ENCODE measurements at places on chromosomes 1 and 21.

- DNase-seq = no peak
Measured at GRCh38 chr1:218660678-218661053, 315.5 kb downstream of the TGFB2 start.

- DNase-seq = no peak
Measured at GRCh38 chr1:155871390-155871789, 12.0 kb downstream of the SYT11 start.

DNA sequence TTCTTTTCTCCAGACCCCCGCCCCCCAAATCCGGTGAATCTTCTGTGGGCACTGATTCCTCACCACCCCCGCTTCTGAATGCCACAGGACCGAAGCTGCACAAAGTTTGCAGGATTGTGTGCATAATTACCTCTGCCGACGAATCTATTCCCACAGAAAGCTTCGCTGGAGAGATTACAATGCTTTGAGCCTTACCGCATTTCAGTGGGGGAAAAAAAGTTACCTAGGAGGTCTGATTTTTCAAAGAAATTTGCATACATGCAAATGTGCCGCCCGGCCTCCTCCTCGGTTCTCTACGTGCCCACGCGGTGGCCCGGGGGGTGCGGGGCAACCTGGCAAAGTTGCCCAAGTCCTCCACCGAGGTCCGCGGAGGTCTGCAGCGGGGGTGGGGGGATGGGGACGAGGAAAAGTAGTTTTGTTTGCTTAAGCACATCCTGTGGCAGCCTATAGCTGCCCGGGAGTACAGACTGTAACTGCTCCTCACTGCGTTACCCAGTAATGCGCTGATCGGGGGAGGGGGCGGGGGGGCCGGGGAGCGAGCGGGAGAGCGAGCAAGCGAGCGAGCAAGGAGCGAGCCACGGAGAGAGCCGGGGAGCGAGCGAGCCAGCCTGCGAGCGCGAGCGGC lies 563 bp upstream of the NFIA start:
- no peak for DNase-seq

DNA sequence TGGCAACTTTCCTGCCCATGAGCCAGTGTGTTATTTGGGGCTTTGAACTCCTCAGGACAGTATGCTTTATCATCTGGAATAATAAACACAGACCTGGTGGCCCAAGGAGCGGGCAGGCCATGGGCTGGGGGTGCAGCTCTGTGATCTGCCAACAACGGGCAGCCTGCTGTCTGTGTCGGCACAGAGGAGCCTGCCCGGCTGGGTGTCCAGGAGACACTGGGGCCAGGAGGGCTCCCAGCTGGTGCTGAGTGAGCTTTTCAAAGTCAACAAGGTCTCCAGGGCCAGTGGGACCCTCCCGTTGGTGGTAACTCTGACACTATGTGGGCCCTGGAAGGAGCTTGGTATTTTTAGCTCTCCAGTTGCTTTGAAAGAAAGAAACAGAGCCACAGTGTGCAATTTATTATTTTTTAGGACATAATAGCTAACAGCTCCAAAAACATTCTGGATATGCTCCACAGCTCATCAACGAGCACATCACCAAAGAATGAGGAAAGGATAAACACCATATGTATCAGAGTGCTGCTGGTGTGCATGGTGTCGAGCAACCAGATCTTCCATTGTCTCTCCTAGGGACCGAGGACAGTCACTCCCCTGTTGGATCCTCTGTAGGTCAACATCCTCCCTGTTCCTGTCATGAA lies 488.7 kb upstream of the USP24 start:
- no peak for DNase-seq

GRCh38 chr1:180131510-180131909 lies 23.2 kb upstream of the QSOX1 start:
- no peak for DNase-seq

GRCh38 chr1:6935361-6935883 lies 150.2 kb downstream of the CAMTA1 start:
- no peak for DNase-seq

DNA sequence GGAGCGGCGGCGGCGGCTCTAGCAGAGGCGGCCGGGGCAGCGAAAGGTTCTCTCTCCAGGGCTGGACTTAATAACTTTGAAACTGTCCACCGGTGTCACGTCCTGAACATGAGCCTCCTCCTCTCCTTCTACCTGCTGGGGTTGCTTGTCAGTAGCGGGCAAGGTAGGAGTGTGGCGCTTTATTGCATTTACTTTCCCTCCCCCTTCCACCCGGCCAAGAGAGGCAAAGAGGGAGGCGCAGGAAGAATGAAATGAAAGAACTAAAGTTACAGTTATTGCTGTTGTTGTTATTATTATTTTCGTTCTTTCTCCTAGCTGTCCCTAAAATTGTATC lies 214 bp downstream of the NCAM2 start:
- DNase-seq = no peak

DNA sequence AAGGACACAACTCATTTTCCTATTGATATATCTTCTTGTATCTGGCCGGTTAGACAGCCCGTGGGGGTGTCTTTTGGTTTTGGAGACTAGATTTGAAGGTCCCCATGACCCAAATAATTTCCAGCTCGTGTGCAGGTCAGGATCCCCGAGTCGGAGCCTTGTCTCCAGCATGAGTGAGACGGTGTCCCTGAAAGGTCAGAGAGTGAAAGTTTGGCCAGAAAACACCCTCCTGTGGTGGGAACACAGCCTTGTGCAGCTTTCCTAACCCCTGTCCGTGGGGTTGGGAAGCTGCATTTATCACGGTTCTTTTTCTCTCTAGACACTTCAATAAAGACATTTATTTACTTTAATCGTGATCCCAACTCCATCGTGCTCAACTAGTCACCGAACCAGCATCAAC lies 17.6 kb downstream of the COQ8A start:
- DNase-seq = no peak

GRCh38 chr1:162135271-162135775 lies 65.8 kb downstream of the NOS1AP start:
- DNase-seq = no peak

DNA sequence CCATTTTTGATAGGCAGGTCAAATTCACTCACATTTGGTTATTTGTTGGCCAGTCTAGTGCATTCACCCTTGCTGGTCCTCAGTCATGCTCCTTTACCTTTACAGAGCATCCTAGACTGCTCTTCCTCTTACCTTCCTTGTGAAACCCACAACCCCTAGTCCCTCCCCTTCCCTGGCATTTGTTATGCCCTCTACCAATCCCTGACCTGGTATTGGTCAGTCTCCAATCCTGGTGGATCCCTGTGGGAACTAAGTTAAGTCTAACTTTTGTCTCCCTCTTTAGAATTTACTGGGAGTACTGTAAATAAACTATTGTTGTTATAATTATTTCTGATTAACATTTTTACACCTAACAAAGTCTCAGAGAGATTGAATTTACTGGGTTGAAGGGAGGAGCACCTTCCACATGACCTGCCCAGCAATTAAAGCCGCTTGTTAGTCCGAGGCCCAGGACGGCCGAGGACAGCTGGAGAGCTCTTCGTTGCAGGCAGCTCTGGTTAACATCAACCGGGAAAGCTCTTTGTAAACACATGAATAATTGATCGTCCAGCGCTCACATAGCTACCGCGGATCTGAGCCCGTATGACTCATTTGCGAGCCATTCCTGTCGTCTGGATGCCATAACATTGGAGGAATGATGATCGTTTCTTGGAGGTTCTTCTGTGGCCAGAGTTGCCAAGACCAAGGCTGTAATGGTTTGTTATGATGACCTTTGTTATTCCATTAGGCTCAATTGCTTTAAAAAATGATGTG lies 31.9 kb downstream of the MTARC1 start:
- no peak for DNase-seq
